ENCODE measurements at places on chromosomes 7 and 10.

- DNase-seq, result no peak
These were observed 100.3 kb downstream of the TRRAP start for GRCh38 chr7:98978672-98979071.

GRCh38 chr7:618539-619367, 99.1 kb upstream of the PDGFA start:
- no peak for DNase-seq

DNA sequence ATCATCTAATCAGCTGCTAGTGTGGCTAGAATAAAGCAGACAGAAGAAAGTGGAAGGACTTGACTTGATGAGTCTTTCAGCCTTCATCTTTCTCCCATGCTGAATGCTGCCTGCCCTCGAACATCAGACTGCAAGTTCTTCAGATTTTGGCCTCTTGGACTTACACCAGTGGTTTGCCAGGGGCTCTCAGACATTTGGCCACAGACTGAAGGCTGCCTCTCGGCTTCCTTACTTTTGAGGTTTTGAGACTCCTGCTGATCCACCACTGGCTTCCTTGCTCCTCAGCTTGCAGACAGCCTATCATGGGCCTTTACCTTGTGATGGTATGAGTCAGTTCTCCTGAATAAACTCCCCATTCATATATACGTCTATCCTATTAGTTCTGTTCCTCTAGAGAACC, 26.0 kb downstream of the PLPP4 start:
- DNase-seq, result no peak

DNA sequence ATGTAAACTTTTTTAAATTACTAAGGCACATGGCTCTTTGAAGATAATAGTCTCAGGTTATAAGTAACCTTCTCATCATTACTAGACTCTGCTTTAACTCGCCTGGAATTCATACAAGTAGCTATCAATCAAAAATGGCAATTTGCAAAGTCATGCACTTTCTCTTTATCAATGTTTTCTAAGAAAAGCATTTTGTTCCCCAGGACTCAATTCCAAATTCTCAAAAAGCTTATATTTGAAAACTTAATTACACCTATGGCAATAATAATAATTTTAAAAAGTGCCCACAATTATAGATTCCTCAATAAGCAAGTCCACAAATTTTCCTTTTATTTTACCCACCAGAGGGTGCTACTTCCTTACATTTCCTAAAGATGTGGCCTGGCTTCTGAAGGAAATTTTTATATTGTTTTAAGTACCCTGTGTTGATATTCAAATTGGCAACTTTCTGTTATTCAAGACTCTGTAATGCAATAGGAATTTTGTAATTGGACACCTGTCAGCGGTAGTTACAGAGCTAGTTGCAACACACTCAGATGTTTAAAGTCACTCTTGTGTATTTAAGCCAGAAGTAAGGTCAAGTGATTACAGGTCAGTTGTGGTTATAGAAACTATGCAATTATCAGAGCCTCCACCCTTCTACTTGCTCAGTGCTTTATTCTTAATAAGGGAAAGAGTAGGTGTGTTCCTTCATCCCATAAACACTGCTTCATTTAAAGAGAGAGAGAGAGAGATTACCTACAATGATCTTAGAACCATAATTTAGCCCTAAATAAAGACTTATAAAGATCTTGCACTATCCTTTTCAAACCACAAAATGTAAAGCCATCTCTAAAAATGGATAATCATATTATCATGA, 47.1 kb upstream of the HYAL4 start:
- DNase-seq, result peak; percentile 19

- DNase-seq, result no peak
These were observed 125.4 kb downstream of the ZFAND4 start for GRCh38 chr10:45547207-45547606.

DNA sequence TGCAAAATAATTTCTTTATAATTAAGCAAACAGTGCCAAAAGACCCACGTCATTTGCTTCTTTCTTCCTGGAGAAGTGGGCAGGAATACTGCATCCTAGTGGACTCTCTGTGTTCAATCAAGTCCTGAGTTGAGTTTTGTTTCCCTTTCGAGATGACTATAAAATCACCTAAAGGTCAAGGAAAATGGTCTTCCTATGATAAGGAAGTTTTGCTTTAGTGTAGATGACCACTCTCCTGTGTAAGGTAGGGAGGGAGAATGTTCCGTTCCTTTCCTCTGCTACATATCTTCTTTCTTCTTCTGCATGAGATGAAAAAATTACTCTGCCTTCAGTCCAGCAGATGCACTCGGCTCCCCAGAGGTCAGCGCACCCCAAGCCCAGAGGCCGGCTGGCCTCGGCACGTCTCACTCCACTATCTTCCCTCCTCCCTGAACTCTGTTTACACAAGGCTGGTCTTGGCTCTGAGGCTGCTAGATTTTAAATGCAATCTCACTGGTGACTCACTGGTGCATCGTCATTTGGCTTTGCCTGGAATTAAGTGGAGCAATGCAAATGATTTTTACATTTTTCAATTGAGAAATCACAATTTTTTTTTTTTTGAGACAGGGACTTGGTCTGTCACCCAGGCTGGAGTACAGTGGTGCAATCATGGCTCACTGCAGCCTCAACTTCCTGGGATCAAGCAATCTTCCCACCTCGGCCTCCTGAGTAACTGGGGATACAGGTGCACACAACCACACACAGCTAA, 18.6 kb upstream of the VDAC2 start:
- no peak for DNase-seq

- no peak for DNase-seq
These were observed 91.9 kb upstream of the MBL2 start for GRCh38 chr10:52864201-52865106.

DNA sequence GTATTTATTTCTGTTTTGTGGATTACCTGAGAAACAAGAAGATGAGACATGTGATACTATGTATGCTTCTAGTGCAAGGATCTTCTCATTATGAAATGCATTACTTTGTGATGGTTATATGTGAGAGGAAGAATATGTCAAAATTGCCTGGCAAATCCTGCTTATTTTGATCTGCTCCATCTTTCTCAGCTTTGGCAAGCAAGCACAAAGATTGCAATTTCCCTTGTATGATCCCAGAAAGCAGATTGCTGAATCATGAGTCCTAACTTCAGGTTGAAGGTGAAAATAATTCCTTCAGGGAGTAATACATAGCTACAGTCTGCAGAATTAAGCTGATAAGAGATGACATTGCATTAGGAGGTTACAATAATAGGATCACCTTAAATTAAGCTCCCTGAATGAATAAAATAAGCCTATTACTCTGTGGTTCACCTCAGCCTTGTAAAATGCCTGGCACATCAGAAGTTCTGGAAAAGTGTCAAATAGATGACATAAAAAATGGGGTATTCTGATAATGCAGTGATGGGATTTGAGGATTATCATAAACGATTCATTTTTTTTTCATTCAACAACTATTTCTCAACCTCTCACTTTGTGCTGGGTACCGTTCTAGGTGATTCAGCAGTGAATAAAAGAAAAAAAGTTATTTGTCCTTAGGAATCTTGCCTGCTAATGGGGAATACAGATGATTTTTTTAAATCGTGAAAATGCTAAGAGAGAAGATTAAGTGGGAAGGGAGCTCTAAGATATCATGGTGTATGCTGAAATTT, 120.7 kb downstream of the CHN2 start:
- no peak for DNase-seq

Data from DMS79 treated with DMSO at 0.1 percent for 48 hours (cell line).